Cardiac septum (tissue), 1 donor: ENCODE measurements at places on chromosomes 3 and 15. TPM values are rescaled to one million over a fixed set of nuclear protein-coding genes. Genes with fewer than 3 reads are reported as not detected.
A peak's percentile ranks its signal among the peaks of the same experiment; 100 is the strongest.

Gene TTLL13
- total RNA-seq: 0.16 TPM

- no peak for DNase-seq
These were observed 48.5 kb upstream of the UBP1 start for GRCh38 chr3:33488683-33489082.

DNA sequence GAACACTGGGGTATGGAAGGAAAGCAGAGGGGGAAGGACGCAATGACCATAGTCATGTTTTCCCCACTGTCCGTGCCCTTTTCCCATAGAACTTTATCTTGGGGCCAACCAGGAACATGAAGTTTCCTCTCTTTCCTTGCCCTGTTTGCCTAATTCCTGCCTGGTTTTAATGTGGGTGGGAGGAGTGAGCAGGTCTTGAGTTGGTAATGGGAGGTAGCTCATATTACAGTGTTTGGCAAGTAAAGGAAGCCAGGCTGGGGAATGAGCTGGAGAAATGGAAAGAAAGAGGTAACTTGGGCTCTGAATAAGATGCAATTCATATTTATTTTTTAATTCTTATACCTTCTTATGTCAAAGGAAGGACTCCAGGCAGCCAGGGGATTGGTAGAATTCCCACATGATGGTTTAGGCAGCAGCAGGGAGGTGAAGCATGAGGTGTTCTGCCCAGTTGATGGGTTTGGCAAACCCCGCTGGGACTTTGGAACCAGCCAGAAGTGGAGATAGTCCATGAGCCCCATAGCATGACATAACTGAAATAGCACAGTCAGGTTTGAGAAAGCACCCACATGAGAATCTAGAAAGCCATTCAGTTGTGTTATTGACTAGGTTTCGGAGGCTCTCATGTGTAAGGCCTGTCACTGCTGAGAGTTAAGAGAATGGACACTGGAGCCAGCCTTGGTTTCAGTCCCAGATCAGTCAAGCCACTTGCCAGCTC lies 60.0 kb downstream of the CCK start:
- no peak for DNase-seq

Gene NOX5
- total RNA-seq: not detected

GRCh38 chr15:36632226-36632625 lies 52.8 kb downstream of the CDIN1 start:
- no peak for DNase-seq

DNA sequence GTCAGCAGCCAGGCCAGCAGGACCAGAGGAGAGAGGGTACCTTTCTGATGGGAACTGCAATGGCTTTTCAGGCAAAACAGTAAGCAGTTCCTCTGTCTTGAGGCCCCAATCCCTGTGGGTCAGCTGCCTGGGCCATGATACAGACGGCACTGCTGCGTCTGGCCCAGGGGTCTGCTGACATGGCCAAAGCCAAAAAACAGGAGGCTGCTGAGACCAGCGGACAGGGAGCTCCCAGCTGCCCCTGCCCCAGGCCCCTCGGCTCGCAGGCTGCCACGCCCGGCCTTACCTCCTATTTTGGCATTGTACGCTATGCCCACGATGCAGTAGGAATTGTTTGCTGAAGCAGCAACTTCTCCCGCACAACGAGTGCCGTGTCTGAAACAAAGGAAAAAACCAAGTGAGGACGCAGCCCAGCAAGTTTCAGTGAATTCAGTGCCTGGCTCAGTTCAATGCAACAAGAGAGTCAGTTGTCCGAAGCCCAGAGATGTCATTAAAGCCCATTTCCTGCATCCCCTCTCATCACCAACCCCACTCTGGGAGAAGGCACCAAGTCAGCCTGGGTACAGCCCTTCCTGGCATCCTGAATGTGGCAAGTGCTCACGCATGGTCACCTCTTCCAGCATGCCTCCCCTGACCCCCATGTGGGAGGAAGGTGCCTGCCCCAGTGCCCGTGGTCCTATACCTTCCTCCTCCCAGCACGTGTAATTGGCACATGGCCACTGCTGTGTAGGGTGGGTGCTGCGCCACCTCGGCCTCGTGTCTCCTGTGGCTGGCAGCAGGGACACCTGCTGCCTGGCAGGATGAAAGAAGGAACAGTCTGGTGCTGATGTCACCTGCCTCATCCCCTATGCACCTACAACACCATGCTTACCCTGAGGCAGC lies 61.7 kb downstream of the PCSK6 start:
- DNase-seq: no peak

Gene SNRPN
- total RNA-seq: 359 TPM

- DNase-seq: no peak
These were observed 258.9 kb downstream of the ABHD5 start for GRCh38 chr3:43949594-43949993.

DNA sequence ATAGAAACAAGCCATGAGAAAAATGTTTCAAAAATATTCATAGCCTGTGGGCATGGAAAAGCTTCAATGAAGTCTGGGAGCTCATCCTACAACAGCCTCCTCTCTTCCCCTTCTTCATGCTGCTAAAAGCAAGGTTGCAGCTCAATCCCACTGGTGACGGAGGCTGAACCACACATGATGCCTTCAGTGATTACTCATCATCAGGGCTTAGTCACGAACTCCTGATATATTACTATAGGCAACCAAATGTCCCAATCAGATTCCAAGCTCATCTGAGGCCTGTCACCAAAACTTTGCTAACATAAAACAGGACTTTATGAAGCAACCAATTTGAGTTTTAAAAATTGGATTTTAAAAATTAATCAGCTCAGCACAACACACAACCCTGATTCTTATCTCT lies 24.0 kb upstream of the SLC24A5 start:
- no peak for DNase-seq

DNA sequence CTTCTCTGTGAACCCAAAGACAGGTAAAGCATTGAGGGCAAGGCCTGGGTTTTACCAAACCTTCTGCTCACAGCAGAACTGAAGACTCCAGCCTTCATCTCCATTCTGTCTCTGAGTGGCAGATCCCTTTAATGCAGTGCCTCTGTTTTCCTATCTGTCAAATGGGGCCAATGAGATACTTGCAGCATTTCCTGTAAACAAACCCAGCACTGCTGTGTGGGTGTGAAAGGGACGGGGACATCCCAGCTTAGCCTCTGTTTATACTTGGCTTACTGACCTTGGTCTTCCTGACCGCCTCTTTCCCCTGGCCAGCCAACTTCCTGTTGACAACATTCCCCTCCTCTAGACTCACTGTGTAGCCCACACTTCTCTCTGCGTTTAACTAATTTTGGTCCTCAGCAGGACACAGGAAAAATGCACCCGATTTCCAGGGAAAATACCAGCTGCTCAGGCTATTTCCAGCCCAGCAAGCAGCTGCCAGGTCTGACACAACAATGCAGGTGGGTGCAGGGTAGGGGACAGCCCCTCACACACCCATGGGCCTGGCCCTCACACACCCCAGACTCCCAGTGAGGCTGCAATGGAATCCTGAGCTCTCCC lies 105.9 kb upstream of the HERC1 start:
- DNase-seq: no peak

DNA sequence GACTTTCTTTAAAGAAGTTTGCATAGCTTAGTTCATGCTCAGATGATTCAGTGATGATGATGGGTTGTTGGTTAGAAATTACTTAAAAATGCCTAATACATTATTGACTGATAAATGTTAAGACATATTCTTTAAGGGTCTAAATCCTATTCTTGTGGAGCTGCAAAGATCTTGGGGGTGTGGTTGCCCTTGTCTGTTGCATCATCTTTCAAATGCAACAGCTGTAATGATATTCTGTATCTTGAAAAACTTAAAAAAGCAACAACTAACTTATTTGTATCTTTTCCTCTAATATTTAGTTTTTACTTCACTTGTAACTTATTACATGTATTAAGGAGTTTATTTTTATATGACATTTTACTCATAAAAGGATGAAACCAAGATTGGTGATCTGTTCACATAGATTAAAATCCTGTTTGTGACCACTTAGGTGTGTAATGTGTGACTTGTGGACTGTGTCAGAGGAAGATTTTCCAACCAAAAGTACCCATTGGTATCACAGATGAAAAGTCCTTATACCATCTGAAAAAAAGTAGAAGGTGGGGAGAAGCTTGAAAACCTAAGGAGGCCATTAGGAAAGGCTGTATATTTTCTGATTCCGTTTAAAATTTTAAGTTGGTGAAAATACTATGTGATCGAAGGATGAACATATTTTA lies 142.8 kb downstream of the IGF1R start:
- no peak for DNase-seq

DNA sequence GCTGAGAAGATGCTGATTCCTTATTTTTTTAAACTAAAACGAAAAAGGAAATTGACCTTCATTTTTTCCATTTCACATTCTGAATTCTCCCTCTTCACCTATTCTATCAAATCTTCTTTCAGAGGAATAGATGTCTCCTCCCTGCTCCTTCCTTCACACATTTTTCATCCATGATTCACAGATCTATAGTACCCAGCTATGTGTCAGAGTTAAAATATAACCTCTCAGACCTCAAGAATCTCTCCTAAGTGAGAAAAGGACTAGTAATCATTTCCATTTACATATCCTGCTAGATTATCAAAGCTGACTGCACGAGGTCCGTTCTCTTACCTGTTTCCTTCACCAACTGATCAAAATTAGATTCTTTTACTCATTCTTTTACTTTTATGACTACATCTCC lies 1297.6 kb upstream of the ALCAM start:
- DNase-seq: no peak

DNA sequence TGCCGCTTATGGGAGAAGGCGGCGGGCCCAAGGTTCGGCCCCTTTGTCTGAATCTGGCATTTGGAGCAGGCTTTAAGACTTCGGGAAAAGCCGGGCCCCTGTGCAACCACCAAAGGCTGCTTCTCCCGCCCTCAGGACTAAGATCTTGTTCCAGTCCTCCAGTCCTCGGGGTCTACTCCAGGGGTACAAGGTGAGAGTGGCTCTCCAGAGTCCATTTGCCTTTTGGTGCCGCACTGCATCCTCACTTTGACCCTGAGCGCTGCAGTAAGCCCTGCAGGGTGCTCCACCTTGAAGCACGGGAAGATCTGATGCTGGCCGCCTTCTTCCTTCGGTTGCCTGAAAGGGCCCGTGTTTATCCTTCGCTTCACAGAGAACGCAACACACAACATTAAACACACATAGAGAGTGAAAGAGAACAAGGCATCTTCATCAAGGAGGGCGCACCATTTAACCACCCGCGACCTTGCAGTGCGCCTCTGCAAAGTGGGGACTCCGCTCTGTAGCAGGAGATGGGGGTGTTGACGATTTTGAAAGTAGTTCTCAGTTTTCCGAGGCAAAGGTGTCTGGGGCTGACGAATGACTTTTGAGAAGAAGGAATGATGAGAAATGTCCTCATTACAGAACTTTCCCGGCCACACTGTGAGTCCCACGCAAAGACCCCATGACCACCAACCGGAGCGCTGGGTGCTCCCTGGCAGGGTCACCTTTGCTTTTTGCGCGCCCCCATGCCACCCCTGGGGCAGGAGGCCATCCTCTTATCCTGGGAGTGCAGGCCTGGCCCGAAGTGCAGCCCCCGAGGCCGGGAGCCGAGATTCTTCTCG lies 1.0 kb downstream of the PIGZ start:
- DNase-seq: no peak

GRCh38 chr3:151011427-151011826 lies 38.9 kb upstream of the CLRN1 start:
- DNase-seq: no peak

DNA sequence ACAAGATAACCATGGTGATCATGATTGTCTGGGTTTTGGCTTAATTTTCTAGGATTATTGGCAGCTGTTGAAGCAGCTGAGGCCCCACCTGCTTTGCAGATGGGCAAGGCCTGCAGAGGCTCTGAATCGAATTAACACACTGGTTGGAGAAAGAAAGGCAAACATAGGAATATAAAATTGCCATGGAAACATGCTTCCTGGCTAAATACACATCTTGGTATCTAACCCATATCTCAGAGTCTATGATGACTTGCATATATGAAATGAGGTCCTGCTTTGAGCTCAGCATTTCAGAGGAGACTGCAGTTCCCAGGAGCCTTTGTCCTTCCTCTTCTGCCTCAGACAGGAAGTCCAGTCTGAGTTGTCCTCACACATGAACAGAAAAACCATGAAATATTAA lies 24.3 kb upstream of the SV2B start:
- no peak for DNase-seq

DNA sequence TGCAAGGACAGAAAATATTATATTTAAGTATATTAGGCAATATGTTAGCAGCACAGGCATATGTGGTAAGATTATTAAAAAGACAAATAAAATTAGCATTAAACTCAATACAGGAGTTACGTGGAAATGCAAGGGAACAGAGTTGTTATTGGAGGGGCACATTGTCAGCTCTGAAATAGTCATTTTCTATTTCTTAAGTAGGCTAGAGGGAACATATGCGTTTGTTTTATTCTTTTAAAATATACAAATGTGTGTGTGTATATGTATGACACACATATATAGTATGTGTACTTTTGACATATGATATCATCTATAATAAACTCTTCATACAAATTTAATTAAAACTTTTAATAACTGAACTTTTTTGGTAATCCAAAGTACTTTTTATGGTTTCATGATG lies 22.8 kb upstream of the VEPH1 start:
- DNase-seq: no peak

DNA sequence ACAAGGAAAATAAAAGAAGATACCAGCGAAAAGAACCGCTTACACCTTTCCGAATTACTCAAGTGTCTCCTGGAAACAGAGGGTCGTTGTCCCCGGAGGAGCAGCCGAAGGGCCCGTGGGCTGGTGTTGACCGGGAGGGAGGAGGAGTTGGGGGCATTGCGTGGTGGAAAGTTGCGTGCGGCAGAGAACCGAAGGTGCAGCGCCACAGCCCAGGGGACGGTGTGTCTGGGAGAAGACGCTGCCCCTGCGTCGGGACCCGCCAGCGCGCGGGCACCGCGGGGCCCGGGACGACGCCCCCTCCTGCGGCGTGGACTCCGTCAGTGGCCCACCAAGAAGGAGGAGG lies 325 bp downstream of the ALCAM start:
- no peak for DNase-seq

DNA sequence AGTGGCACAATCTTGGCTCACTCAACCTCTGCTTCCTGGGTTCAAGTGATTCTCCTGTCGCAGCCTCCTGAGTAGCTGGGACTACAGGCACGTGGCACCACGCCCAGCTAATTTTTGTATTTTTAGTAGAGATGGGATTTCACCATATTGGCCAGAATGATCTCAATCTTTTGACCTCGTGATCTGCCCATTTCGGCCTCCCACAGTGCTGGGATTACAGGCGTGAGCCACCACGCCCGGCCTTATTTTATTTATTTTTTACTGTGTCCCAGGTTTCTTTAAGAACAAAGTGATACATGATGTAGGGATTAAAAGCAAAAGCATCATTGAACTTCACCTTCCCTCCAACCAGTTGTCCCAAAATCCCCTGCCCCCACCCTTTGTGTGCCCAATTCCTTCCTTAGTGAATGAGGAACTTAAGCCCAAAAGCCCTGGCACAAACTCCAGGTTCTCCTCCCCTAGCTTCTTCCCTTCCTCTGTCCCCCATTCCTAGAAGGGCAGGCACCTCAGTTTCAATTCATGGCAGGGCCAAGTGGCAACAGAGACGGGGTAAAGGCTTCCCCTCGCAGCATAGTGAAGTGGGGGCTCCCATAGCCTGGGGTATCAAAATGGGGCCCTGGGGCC lies 23.7 kb upstream of the RPN1 start:
- DNase-seq: no peak

DNA sequence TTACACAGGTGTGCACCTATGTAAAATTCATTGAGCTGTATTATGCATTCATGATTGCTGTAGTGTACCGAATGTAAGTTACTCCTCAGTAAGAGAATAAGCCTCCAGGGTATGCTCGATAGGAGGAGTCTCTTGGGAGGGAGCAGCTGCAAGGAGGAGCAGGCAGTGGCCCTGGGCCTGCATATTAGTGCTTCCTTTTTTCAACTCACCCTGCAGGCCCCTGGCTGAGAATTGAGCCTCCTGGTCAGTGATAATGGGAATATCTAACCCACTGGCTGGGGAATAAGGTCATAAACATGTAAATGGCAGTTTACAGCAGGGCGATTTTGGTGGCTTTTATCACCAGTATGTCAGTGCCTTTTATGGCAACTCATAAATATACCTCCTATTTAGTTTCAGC lies 21.7 kb upstream of the SFMBT1 start:
- peak; percentile 14 for DNase-seq
